ENCODE measurements at places on chromosomes 4 and X. TPM values are rescaled to one million over a fixed set of nuclear protein-coding genes. Genes with fewer than 3 reads are reported as not detected.

Gene TEX13D
- not detected for total RNA-seq

Gene TBC1D9
- total RNA-seq, result 27.2 TPM

Gene CFI
- total RNA-seq, result 50.8 TPM

Gene TCEAL3
- 26.7 TPM for total RNA-seq

Gene GAGE12E
- not detected for total RNA-seq

Gene SLC25A43
- 20.3 TPM for total RNA-seq

Gene DBET
- total RNA-seq, result not detected
